ENCODE measurements at places on chromosomes 2 and 18. TPM values are rescaled to one million over a fixed set of nuclear protein-coding genes. Genes with fewer than 3 reads are reported as not detected.

The CXCR2 gene
- not detected for total RNA-seq

DNA sequence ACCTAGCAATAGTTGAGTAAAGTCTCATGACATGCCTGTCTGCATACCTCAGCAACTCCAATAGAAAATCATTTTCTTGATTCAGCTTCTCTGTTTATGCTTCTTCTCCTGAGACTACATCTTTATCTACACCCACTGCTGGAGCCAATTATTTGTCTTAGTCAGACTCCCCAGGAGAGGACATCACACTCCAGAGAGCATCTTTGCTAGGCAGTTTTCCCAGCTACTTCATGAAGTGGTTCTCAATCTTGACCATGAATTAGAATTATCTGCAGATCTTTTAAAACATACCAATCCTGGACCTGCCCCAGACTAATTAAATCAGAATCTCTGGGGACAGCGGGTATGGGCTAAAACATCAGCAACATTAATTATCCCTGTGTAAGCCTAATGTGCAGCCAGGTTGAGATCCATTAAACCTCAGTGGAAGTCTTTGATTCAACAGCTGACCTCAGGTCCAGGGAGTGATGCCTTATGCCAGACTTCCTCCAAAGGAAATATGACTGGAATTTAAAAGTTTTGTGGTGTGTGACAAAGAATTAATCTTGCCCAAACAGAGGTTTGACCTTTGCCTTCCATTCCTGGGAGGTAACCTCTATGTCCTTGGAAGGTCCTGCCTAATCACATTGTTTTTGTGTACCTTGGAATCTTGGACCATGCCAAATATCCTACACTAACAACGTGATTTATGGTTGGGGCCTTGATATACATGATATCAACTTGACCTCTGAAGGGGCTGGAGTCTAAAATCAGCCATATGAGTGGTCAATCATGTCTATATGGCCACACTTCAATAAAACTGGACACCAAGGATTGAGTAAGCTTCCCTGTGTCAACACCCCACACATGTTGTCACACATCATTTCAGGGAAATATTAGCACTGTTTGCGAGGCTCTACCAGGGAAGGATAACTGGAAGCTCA, 99.3 kb upstream of the DNAJC10 start:
- DNase-seq = no peak

The INPP1 gene
- total RNA-seq = 7.1 TPM

DNA sequence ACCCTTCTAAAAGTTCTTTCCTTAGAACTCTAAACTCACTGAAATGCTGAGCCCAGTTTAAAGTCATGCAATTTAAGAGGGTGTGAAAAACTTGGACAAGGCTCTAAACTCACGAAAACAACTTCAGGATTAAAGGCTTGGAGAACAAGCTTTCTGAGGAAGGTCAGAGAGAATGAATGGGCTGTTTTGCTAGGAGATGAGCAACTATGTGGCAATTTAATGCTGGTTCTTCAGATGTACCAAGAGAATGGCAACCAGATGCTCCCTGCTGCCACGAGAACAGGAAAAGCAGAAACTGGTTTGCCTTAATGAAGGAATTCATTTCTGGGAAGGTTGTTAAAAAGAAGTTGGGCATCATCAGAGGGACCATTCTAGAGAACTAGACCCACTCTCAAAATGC, 77.8 kb upstream of the PMAIP1 start:
- DNase-seq = no peak
